Activated CD4-positive, alpha-beta T cell treated with anti-CD3 and anti-CD28 coated beads for 24 hours (primary cell): ENCODE measurements at places on chromosomes 4 and X.

DNA sequence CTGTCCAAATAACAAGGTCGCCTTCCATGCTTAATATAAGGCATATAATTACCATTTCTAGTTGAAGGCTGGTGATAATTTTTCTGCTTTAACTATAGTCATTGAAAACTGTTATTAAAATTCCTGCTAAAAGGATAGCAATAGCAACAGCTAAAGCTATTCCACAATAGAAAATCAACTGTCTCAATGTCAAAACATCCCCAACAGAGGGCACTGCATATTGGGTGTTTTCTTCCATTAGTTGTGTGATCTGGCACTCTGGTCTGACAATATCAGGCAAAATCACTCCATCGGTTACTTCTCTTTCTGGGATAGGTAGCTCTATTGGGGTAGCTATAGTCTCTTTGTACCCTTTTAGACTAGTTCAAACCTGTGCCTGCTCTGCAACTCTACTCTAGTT, 53.5 kb downstream of the TMPRSS11F start:
- DNase-seq, result no peak

DNA sequence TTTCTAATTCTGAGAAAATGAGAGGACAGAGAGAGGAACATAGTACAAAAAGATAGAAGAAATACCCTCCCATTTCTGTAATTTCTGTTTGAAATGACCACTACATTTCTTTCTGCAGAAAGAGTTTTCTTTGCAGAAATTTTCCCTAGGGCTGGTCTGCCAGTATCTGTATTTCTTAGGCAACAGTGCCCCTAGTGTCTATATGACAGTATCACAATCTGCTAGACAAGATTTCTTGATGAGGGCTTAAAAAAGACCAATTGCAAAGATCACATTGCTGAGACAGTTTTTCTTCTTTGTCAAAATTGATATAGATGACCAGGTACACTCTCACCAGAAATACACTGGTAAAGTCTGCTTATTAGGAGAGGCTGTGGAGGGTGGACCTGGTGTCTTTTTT, 81.0 kb upstream of the ZDHHC15 start:
- DNase-seq, result no peak

DNA sequence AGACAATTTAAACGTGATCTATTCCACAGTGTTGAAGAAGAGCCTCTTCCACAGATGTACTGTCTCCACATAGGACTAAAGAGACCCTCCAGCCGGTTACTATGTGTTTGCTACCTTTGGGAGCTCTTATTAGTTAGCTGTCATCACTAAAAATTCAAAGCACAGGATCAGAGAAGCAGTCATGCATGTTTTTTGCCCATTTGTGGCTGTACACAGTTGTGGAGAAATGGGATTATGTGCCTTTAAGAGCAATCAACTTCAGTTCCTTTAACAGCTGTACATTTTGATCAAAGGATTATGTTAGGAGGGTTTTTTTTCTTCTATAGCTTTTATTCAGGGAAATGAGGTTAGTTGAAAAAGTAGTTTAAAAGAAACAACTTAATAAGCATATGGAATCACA, 149.0 kb upstream of the SPOCK3 start:
- DNase-seq, result no peak

- no peak for DNase-seq
Measured at GRCh38 chr4:5839751-5840674, 52.9 kb downstream of the CRMP1 start.

- no peak for DNase-seq
Measured at GRCh38 chr4:77181720-77182119, 24.7 kb downstream of the CCNG2 start.

GRCh38 chr4:87262886-87263285, 42.5 kb upstream of the KLHL8 start:
- no peak for DNase-seq

- DNase-seq, result no peak
Measured at GRCh38 chr4:4866866-4867374, 7.5 kb downstream of the MSX1 start.

DNA sequence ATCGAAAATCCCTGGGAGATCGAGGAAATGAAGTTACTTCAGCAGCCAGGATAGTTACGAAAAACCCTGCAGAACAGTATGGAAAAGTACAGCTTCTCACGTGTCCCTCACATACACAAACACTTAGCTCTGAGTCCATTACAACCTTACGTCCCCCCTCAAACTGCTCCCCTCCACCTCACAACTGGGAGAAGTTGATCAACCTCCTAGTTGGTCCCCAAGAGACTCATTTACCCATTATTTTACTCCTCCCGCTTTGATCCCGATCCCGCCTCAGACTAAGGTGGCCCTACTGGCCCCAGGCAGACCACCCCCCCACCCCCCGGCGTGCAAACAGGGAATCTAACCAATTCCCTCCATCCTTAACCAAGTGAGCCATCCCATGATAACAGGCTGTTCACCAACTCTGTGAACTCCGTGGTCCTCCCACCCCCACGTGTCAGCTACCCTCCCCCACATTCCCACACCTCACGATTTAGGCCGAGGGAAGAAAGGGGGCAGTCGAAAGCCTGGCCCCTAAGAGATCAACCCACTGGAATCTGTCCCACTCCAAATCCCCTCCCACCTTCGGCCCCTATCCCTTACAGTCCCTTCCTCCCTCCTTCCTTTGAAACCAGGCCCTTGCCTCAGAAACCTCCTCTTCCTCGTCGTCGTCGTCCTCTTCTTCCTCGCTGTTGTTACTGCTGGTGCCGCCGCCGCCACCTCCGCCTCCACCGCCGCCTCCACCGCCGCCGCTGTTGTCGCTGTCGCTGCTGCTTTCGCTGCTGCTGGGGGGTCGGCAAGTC, 755 bp downstream of the ANKRD17 start:
- no peak for DNase-seq

DNA sequence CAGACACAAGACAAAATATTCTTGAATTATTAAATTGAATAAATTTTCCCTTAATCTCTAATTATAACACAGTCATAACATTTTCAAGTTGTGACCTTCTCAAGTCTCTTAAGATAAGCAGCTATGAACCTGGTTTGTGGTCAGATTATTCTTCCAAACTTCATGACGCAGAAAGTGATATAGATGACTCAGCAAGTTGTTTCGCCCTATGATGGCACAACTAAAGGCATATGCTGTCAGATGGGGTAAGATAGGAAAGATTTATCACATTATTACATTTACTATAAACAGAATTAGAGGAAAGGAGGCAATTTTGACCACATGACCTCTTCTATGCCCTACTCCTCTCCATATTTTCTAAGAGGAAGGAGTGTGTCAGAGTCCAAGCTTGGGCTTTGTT, 4.6 kb upstream of the DCAF12L2 start:
- no peak for DNase-seq

GRCh38 chrX:123736333-123736921, 3.6 kb upstream of the THOC2 start:
- DNase-seq, result no peak

GRCh38 chrX:138708268-138708667, 3.2 kb downstream of the FGF13 start:
- DNase-seq, result no peak

DNA sequence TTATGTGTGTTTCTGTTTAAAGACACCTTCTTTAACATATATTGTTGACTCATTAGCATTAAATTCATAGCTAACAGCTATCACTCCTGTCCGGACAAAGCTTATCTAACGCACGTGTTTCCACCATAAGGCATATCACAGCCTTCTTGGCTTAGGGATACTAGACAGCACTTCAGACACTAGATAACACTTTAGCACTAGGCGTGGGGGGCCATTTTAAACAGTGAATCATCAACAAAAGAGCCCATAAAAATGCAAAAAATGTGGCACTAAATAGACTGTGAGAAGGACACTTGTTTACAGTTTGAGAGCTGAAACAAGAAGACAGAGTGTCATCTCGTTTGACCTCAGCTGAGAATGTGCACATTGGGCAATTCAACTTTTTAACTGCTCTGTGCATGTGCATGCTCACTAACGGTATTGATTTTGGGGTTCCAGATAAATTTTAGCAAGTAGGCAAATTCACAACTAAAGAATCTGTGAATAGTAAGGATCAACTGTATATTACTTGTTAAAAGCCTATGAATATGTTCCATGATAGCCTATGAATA, 58.9 kb upstream of the RAI2 start:
- no peak for DNase-seq

GRCh38 chr4:94357624-94358023, 15.0 kb upstream of the HPGDS start:
- no peak for DNase-seq

DNA sequence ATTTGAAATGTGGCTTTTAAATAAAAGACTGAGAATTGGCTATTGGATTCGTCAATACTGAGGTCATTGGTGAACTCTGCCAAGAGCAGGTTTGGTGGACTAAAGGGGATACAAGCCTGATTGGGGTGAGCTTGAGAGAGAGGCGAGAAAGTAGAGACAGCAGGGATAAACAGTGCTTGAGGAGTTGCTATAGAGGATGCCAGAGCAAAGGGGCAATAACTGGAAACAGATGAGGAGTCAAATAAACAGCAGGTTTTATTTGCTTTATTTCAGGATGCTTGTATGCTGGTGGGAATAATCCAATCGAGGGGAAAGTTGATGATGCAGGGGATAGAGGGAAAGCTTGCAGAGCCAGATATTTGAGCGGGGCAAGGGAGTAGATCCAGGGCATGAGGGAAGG, 24.0 kb upstream of the ANXA3 start:
- no peak for DNase-seq

GRCh38 chr4:8916906-8917305, 45.3 kb upstream of the HMX1 start:
- DNase-seq, result no peak

GRCh38 chr4:60463857-60464502, 736.1 kb upstream of the ADGRL3 start:
- DNase-seq, result no peak

DNA sequence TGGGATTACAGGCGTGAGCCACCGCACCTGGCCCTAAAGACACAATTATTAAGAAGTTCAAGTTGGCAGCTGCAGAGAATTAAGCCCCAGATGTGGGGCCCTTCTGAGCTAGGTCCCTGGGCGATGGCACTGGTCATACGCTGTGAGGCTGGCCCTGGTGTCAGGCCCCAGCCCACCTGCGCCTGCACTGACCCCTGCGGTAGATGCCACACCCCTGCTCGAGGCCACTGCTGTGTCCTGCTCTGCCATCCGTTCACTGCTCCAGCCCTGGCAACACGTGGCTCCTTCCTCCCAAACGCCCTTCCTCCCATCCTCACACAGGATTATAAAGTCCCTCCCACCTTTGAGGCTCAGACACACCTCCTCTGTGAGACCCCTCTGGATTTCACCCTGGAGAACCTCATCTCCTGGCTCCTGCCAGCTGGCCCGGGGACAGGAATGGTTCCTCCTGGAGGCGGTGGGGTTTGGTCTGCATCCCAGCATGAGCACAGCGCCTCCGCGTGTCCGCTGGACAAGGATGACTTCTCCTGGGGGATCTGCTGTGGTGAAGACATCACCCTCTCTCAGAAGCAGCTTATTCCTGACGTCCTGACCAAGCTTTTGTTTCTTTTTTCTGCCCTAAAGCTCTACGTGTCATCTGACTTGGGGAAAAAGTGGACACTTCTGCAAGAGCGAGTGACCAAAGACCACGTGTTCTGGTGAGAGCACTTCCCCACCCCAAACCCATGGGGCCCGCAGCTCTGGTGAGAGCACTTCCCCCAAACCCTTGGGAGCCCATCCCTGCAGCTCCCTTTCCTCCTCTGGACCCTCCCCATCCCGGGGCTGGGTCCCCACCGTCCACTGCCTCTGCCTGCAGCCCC, 219.0 kb upstream of the PSAPL1 start:
- no peak for DNase-seq
